Memory B cell (primary cell): ENCODE measurements at places on chromosomes 5 and 9.

DNA sequence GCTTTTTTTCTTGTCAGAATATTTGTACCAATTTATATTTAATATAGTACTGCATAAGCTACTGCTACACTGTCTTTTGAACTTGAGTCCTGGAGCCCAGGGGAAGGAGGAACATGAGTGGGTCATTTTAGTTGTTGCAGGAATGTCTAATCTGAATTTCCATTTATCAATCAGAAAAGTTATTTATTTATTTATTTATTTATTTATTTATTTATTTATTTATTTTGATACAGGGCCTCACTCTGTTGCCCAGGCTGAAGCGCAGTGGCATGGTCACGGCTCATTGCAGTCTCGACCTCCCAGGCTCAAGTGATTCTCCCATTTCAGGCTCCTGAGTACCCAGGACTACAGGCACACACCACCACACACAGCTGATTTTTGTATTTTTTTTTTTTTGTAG, 712.6 kb downstream of the NR2F1-AS1 start:
- no peaks in the 10 kb centered on the region for H3K36me3 ChIP-seq
- no peak overlapping the region for H3K27ac ChIP-seq
- no peaks in the 10 kb centered on the region for H3K4me1 ChIP-seq
- no peak overlapping the region for H3K4me3 ChIP-seq
- no peak for DNase-seq
- no peaks in the 10 kb centered on the region for H3K27me3 ChIP-seq

- peaks cover 17% of the 10 kb centered on the region for H3K4me1 ChIP-seq
- H3K4me3 ChIP-seq, result no peak overlapping the region
- DNase-seq, result no peak
- no peaks in the 10 kb centered on the region for H3K27me3 ChIP-seq
These were observed 3.6 kb upstream of the B4GALT1 start for GRCh38 chr9:33170464-33171415.

GRCh38 chr5:33800241-33800950, 91.4 kb downstream of the ADAMTS12 start:
- peaks cover under 1% of the 10 kb centered on the region for H3K27me3 ChIP-seq
- no peak overlapping the region for H3K27ac ChIP-seq
- DNase-seq, result no peak
- H3K36me3 ChIP-seq, result no peaks in the 10 kb centered on the region
- no peaks in the 10 kb centered on the region for H3K4me1 ChIP-seq

DNA sequence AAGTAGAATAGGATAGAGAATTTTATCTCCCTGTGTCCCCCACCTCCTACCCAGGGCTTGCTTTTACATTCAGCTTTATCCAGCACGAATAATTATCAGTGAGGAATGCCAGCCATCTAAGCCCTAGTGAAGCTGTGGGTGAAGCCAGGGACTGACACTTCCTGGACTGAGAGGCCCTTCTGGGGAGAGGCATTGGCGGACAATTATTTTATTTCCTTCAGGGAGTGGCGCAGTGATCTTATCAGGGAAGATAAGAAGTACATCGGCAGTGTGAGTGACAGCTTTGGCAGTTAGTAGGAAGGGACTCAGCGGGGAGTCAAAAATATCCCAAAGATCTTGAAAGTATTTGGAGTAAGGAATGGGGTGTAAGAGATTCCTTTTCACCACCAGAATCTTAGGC, 34.9 kb upstream of the RPS23 start:
- H3K4me1 ChIP-seq, result no peaks in the 10 kb centered on the region
- no peak overlapping the region for H3K27ac ChIP-seq
- no peak overlapping the region for H3K4me3 ChIP-seq
- DNase-seq, result no peak
- peaks cover 19% of the 10 kb centered on the region for H3K36me3 ChIP-seq

- DNase-seq, result no peak
- peaks cover 25% of the 10 kb centered on the region for H3K27me3 ChIP-seq
- no peak overlapping the region for H3K4me3 ChIP-seq
- no peaks in the 10 kb centered on the region for H3K36me3 ChIP-seq
These were observed 4.8 kb downstream of the PRSS3 start for GRCh38 chr9:33799928-33800704.

DNA sequence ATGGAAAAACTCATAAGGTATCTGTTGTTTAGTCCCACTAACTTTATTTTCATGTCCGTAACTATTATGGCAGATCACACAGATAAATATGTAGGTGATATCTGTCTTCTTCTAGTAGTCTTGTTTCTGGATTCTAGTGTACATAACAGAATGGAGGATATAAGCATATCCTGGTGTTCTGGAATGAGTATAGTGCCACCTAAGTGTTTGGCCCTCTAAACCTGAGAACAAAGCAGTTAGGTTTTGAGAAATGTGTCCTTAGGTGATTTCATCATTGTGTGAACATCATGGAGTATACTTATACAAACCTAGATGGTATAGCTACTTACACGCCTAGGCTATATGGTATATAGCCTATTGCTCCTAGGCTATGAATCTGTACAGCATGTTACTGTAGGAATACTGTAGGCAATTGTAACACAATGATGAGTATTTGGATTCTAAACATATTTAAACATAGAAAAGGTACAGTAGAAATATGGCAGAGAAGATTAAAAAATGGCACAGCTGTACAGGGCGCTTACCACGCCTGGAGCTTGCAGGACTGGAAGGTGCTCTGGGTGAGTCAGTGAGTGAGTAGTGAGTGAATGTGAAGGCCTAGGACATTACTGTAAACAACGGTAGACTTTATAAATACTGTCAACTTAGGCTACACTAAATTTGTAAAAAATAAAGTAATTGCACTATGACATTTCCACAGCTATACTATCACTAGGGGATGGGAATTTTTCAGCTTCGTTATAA, 150.3 kb upstream of the SLC24A2 start:
- H3K36me3 ChIP-seq, result no peaks in the 10 kb centered on the region
- H3K27me3 ChIP-seq, result peaks cover 3% of the 10 kb centered on the region
- H3K4me1 ChIP-seq, result peaks cover 2% of the 10 kb centered on the region
- DNase-seq, result no peak
- H3K27ac ChIP-seq, result no peak overlapping the region
- no peak overlapping the region for H3K4me3 ChIP-seq

DNA sequence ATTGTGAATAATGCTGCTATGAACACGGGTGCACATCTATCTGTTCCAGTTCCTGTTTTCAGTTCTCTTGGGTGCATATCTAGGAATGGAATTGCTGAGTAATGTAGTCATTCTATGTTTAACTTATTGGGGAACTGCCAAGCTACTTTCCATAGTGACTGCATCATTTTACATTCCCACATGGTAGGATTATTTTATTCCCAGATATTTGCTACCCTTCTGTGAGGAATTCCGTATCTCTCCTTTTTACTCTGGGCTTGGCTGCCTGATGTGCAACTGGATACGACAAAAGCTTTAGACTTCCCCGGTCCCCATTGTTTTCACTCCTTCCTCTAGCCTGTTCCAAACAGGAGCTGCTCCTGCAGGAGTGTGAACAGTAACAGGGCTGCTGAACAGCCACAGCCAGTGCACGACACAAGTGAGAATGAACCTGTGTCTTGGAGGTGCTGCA, 7.2 kb downstream of the TAS2R1 start:
- DNase-seq, result no peak
- H3K27me3 ChIP-seq, result no peaks in the 10 kb centered on the region
- H3K27ac ChIP-seq, result no peak overlapping the region
- H3K36me3 ChIP-seq, result no peaks in the 10 kb centered on the region
- H3K4me1 ChIP-seq, result no peaks in the 10 kb centered on the region

DNA sequence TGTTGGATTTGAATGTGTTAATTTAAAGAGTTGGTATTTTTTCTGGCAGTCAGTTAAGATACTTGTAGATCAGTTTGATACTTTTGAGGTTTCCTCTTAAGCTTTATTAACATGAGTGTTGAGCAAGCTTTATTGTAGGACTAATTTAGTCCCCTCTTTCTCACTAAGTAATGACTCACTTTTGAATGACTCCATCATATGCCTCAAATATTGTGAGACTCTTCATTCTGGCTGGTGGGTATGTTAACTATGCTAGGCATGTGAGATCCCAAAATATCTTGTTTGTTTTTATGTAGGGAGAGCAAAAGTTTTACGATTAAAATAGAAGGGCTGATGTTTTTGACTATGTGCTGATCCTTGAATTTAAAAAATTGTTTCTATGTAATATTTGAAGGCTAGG, 355.7 kb downstream of the IZUMO3 start:
- no peaks in the 10 kb centered on the region for H3K4me1 ChIP-seq
- H3K4me3 ChIP-seq, result no peak overlapping the region
- H3K36me3 ChIP-seq, result no peaks in the 10 kb centered on the region
- H3K27me3 ChIP-seq, result no peaks in the 10 kb centered on the region
- H3K27ac ChIP-seq, result no peak overlapping the region
- DNase-seq, result no peak

- H3K27ac ChIP-seq, result peak overlapping the region; percentile 88
- H3K27me3 ChIP-seq, result no peaks in the 10 kb centered on the region
- H3K4me3 ChIP-seq, result peak overlapping the region; percentile 84
These were observed 29.9 kb downstream of the CD180 start for GRCh38 chr5:67166460-67167285.

DNA sequence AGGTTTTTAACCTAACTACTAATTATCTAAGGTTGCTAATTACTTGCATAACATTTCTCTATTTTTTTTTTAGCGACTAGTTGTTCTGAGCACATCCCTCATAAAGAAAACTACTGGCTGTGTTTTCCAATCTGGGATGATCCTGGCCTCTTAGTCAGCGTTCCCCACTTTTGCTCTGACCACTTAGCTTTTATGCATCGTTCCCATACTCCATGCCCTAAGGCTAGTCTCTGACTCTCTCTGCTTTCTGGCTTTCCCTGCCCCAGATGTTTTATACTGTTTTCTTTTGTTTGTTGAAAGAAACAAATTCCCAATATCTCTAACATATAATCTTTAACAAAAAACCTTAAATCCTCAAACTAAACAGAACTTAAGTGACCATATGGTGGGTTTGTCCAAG, 217.9 kb downstream of the SPATA31D1 start:
- DNase-seq, result no peak
- no peak overlapping the region for H3K4me3 ChIP-seq
- peaks cover 8% of the 10 kb centered on the region for H3K4me1 ChIP-seq
- peaks cover 6% of the 10 kb centered on the region for H3K36me3 ChIP-seq
- H3K27me3 ChIP-seq, result no peaks in the 10 kb centered on the region
- no peak overlapping the region for H3K27ac ChIP-seq

DNA sequence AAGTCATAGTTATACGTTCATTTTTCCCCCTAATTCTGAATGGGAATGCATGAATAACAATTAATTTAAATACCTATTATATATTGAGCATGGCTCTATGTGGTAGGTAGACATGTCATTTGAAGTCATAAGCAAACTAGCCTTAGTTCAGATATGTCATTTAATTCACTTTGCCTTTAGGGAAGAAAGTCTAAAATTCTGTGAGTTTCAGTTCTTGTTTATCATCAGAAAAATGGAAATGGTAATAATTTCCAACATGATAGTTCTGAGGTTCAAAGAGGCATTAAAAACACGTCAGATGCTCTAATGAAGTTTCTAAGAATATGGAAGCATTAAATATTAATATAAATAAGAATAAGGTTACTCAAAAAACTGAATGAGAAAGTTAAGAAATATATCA, 13.1 kb upstream of the ANXA1 start:
- peaks cover 1% of the 10 kb centered on the region for H3K27me3 ChIP-seq
- H3K36me3 ChIP-seq, result no peaks in the 10 kb centered on the region
- no peak for DNase-seq
- no peaks in the 10 kb centered on the region for H3K4me1 ChIP-seq

GRCh38 chr5:132777209-132778069, at the start of gene SEPTIN8:
SEPTIN8 (minus strand) TSS chr5:132777239; CDS start chr5:132777137, 102 bp downstream.
- H3K36me3 ChIP-seq, result no peaks in the 10 kb centered on the region
- peak within 1 kb of the TSS; percentile 84 for H3K4me3 ChIP-seq
- no peak within 1 kb of the TSS for H3K27ac ChIP-seq
- H3K4me1 ChIP-seq, result peaks cover 8% of the 10 kb centered on the region

- no peaks in the 10 kb centered on the region for H3K4me1 ChIP-seq
- H3K27ac ChIP-seq, result no peak overlapping the region
- DNase-seq, result no peak
- H3K4me3 ChIP-seq, result no peak overlapping the region
- H3K36me3 ChIP-seq, result no peaks in the 10 kb centered on the region
These were observed 155.0 kb upstream of the PRDM9 start for GRCh38 chr5:23352446-23352845.

GRCh38 chr5:36492984-36493654, 113.3 kb upstream of the SLC1A3 start:
- no peak overlapping the region for H3K4me3 ChIP-seq
- no peaks in the 10 kb centered on the region for H3K36me3 ChIP-seq
- no peak for DNase-seq
- no peaks in the 10 kb centered on the region for H3K4me1 ChIP-seq
- H3K27ac ChIP-seq, result no peak overlapping the region
- peaks cover 4% of the 10 kb centered on the region for H3K27me3 ChIP-seq

DNA sequence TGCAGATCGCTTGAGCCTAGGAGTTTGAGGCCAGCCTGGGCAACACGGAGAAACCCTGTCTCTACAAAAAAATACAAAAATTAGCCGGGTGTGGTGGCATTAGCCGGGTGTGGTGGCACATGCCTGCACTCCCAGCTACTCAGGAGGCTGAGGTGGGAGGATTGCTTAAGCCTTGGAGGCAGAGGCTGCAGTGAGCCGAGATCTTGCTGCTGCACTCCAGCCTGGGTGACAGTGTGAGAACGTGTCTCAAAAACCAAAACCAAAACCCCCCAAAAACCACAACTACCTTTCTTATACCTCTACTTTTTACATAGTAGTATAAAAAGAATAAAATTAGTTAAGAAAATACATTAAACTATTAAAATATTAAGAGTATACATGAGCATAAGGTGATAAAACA, 121.2 kb downstream of the RAPGEF6 start:
- H3K4me3 ChIP-seq, result no peak overlapping the region
- peak overlapping the region; percentile 32 for H3K27ac ChIP-seq
- no peak for DNase-seq
- H3K27me3 ChIP-seq, result no peaks in the 10 kb centered on the region
- H3K36me3 ChIP-seq, result peaks cover 21% of the 10 kb centered on the region
- peaks cover 17% of the 10 kb centered on the region for H3K4me1 ChIP-seq

DNA sequence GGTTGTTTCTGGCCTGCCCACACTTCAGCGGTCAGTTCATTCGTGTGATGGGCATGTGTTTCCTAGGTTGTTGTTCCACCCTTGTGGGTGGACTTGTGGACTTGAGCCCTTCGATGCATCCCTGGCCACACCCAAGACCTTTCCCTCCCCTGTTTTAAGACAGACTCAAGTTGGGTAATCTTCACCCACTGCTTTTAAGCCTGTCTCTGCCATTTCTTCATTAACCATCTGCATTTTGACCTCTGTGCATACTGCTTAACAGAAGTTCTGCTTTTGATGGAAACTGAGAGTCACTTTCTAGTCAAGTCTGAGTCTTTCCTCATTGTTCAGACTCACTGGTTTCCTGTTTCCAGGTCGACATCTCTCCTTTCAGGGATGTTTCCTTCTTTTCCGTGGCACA, 233.7 kb downstream of the ARHGEF28 start:
- DNase-seq, result no peak
- peaks cover 2% of the 10 kb centered on the region for H3K4me1 ChIP-seq
- peak overlapping the region; percentile 3 for H3K27ac ChIP-seq
- no peaks in the 10 kb centered on the region for H3K36me3 ChIP-seq
